ENCODE measurements at places on chromosomes 5 and 9.

DNA sequence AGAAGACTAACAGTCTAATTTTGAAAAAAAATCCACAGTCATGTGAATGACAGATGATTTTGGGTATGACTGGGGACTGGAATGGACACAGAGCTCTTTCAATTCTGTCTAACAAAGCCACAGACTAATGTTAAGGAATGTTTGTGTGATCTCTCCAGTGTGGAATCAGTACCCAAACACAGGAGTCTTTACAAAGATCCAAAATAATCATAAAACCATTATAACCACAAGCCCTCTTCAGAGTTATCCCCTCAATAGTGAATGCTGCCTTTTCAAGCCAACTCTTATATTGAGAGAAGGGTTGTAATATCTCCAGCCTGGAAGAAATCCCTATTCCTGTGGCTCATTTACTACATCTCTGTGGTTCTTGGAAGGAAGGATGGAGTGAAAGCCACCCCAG, 552.0 kb upstream of the CLINT1 start:
- DNase-seq: no peak

DNA sequence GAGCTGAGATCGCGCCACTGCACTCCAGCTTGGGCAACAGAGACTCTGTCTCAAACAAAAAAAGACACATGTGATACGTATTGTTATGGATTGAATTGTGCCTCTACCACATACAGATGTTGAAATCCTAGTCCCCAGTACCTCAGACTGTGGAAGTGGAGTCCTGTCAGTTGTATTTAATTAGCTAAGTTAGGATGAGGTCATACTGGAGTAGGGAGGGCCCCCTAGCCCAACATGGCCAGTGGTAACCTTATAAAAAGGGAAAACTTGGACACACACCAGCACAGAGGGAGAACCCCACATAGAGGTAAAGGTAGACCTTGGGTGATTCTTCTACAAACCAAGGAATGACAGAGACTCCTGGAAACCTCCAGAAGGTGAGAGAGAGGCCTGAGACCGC, 119.8 kb downstream of the GADD45G start:
- no peak for DNase-seq

DNA sequence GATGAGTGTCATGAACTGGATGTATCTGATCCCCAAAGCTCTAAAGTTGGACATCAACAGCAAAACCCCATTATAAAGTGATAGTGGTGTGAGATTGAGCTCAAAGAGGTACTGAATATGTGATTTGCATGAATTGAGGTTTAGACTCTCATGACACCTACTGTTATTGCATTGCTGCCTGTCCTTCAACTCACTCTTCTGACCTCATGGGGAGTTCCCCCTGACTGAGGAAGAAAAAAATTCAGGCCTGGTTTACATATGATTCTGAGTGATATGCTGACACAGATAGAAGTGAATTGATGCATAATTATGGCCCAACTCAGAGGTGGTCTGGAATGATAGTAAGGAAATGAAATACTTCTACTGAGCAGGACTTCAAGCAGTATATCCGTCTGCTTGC, 76.2 kb upstream of the CHD1 start:
- DNase-seq: no peak

DNA sequence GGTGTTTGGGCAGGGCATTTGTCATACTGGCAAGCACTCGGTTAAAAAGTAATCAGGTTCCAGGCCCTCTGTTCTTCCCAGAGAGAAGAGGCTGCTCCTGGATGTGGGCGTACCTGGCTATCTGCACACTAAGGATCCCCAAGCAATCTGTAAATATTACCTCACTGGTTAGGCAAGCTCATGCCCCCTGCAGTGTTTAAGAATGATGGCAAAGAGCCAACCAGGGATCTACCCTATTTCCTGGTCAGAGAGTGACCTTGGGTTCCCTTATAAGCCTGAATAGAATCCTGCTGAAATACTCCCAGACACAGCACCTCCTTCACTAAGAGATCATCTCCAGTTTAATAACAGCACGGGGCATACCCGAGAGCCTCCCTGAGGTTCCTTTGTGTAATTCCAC, 181.2 kb downstream of the PIK3R1 start:
- no peak for DNase-seq

- no peak for DNase-seq
Measured at GRCh38 chr9:17019398-17019797, 115.4 kb upstream of the CNTLN start.

DNA sequence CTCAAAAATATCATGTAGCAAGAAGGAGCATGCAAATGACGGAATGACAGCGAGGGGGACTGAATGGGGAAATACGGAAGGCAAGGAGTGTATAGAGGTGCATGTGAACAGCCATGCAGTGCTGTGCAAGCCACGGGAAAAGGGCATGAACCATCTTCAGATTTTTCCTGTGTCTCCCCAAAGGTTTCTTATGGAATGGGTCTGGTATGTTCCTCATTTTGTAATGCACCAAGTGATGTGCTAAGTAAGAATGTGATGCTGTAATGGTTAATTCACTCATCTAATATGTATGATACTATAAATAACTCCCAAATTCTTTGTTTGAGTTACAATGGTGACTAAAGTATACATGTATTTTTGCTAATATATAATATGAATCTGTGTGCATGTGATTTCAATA, 99.0 kb upstream of the DAB2 start:
- no peak for DNase-seq

DNA sequence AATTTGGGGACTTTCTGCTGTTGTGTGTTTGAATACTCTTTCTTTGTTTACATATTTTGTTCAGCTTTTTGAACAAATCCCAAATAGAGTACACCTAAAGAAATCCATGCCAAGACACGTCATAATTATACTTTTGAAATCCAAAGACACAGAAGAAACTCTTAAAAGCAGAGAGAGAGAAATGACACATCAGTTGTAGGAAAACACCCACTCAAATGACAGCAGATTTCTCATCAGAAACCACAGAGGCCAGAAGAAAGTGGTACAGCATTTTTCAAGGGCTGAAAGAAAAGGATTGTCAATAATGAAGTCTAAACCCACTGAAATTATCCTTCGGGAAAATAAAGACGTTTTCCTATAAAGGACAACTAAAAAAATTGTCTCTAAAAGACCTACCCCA, 378.6 kb downstream of the GADD45G start:
- no peak for DNase-seq

DNA sequence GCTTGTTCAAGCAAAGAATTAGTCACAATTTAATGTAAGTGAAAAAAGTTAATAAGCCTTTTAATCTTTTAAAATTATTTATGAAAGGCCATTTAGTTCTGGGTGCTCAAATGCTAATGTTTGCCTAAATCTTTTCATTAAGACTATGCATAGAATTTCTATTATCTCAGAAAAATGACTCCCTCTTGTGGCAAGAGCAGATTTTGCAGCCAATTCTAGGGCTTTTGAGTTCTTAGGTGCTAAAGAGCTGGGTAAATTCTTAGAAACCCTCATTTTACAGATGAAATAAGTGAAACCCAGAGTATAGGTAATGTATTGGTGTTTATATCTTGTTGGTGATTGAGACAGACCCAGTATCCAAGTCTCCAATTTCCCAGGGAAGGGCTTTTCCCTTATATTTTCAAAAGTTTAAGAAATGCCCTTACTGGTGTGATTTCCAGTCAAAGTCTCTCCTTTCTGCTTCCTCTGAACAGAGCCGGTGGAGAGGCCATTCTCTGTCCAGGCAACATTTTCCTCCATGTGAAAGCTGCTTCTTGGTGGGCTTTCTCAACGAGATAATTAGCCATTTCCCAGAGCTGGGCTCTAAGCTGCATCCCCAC, 24.1 kb upstream of the PCSK5 start:
- peak; percentile 3 for DNase-seq

DNA sequence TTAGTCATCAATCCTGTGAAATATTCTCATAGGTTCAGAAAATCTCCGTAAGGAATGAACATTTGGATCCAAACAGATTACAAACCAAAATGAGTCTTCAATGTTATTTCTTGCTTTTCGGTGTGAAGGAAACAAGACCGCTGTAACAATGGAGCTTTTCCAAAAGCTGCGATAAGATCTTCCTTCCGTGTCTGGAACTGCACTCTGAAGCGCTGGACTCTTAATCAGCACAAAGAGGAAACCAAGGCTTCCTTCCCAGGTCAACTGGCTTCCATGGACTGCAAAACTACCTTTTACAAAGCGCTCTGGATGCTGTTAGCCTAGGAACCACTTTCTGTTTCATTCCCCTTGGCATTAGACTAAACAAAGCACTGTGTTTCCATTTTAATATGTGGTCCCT, 137.9 kb upstream of the BASP1 start:
- DNase-seq: no peak

DNA sequence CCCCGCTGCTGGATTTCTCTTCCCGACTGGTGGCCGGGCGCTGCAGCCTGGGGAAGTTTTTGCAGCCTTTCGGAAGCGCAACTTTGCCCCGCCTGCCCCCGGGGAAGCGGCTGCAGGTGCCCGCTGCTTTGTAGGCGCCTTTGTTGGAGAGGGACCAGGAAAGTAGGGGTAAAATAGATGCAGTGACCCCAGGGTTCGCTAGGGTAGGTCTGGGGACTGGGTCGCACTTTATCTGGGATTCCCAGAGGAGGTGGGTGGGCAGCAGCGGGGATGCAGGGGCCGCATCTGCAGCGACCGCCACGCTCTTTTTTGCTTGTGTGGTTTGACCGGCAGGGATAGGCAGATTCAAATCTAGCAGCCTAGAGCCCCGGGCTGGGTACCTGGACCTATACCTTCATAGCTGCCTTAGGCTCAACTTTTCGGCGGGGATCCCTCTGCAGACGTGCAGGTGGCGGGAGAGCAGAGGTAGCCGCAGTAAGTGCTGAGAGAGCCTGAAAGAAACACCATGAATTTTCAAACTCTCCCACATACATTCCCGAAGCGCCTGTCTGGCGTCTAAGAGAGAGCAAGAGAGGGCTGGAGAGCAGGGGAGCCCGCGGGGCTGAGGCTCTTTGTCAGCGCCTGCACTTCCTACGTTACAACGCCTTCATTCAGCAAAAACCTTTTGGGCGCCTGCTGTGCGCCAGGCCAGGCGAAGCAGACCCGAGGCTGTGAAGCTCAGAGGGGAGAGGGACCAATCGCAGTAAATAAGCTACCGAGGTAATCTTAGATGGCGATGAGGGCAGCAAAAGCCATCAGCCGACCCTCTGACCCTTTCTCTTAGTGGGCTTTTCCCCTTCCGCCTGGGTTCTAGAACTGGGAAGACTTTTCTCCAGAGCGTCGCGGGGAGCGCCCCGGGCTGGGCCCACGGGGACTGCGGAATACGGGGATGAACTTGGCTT, 642 bp downstream of the SV2C start:
- no peak for DNase-seq

- no peak for DNase-seq
Measured at GRCh38 chr9:120736881-120737280, 22.6 kb upstream of the MEGF9 start.

DNA sequence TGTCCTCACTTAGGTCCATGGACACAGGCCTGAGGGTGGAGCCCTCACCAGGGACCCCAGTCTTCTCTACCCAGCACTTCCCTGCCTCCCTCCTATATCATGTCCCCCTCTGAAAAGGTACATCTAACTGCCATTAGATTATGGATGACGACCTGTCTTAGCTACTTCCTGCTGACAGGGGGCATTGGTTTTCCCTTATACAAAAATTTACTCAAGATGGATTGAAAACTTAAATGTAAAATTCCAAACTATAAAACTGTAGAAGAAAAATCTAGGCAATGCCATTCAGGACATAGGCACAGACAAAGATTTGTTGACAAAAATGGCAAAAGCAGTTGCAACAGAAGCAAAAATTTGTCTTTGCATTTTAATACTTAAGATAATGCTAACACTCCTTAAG, 623.2 kb upstream of the FAM174A start:
- no peak for DNase-seq

DNA sequence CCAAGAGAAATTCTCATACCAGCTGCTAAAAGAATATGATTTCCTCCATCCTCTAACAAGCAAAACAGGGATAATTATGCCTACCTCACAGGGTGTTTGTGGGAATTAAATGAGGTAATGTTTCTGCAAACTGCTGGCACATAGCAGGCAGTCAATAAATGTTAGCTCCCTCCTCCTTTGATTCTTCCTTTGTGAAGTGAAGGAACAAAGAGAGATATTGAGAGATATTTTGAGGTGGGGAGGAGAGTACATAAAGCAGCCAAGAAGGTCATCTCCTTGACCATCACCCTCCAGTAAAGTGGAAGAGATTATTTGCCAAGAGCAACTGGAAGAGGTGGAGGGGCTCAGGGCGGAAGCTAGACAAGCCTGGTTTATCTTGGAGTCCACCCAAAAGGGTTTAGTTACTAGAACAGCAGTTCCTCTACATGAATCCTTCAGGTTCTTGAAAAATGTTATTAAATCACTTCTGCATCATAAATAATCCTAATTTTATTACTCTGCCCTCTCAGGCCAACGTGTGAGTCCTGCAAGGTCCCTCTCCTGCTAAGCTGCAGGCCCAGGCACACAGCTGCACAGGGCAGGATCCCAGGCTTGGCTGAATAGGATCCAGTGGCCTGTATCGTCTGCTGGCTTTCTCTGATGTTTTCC, 35.0 kb upstream of the TLE1 start:
- no peak for DNase-seq

GRCh38 chr5:39761199-39761950, 336.6 kb upstream of the DAB2 start:
- DNase-seq: no peak

- DNase-seq: no peak
Measured at GRCh38 chr5:96177303-96177869, 215.7 kb upstream of the ELL2 start.

GRCh38 chr9:119250730-119251129, 118.5 kb downstream of the BRINP1 start:
- DNase-seq: no peak

DNA sequence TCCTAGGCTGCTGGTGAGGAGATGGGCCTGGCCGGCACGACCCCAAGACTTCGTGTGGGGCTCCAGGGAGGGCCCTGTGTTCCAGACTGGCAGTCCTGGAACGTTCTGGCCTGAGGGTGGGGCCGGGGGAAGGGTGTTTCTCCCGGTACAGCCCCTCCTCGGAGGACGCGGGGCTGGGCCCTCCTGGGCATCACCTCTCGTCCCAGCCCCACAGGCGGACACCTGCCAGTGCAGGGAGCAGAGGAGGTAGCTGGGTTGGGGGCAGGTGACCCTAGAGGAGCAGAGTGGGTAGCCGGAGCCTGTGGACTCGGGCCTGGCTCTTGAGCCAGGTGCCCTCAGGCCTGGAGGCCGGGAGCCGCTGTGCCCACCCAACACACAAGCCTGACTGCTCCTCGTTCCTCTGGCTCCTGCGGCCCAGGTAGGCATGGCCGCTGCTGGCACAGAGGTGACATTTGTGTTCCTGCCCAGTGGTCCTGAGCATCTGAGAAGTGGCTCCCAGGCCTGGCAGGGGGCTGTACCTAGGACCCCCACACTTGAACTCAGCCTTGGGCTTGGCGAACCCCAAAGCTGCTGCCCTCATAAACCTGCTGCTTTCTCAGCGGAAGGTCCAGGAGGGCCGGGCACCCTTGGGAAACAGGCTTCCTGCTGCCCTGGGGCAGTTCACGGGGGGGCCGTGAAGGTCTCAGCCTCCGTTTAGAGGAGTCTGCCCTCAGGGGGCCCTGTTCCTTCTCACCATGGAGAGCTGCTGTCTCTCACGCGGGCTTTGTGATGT, 817 bp downstream of the SLC6A19 start:
- DNase-seq: no peak

GRCh38 chr5:59035681-59036080, 452.8 kb downstream of the RAB3C start:
- no peak for DNase-seq

Measured in stimulated activated CD4-positive, alpha-beta T cell treated with anti-CD3 and anti-CD28 coated beads, Interleukin-4, amount 100 ng/mL, for 4 hours (primary cell).